ENCODE measurements at places on chromosomes 11 and 22.

GRCh38 chr11:64384028-64384737 is 25.2 kb downstream of the RPS6KA4 start:
- no peak for DNase-seq

- no peak for DNase-seq
Measured at GRCh38 chr11:16859651-16860050, 121.2 kb downstream of the C11orf58 start.

DNA sequence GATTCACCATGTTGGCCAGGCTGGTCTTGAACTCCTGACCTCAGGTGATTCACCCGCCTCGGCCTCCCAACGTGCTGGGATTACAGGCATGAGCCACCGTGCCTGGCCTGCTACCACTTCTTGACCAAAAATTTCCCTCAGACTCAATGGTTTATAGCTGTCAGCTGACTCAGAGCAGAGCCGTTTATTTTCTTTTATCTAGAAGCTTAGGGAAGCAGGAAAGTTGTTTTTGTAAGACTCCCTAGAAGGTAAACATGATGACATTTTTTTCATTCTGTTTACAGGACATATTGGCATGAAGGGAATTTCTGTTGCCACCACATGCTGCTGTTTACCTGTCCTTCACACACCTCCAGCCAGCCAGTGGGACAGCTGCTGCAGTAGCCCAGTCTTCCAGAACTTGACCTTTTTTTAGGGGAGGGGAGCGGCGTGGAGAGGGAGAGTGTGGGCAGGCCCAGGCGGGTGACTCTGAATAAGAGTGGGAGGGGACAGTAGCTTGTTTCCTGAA is 56.1 kb upstream of the PTPRJ start:
- no peak for DNase-seq

- DNase-seq, result no peak
Measured at GRCh38 chr11:68753300-68753699, 2.0 kb upstream of the TESMIN start.

DNA sequence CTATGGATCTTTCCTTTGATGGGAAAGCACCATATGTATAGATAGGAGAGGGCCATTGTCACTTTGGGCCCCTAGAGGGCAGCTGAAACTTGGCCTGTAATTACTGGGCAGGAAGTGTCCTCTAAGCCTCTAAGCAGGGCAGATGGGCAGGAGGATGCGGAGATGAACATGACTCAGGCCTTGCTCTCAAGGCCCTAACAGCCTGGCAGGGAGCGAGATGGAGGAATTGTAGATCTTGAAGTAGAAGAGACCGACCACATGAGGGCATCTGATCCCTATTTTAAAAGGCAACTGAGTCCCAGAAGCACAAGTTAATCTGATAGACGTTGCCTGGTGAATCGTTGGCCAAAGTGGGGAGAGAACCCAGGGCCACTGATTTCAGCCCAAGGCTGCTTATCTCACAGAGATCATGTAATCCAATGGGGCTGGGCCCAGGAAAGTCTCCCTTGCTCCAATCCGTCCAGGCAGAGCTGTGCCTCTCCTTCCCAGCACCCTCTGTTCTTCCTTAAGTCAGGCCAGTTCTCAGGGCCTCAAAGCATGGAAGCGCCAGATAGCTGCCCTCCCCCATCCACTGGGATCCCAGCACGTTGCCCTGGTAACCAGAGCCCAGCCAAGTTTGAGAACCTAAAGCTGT is 2.5 kb upstream of the SEPTIN3 start:
- DNase-seq, result no peak

DNA sequence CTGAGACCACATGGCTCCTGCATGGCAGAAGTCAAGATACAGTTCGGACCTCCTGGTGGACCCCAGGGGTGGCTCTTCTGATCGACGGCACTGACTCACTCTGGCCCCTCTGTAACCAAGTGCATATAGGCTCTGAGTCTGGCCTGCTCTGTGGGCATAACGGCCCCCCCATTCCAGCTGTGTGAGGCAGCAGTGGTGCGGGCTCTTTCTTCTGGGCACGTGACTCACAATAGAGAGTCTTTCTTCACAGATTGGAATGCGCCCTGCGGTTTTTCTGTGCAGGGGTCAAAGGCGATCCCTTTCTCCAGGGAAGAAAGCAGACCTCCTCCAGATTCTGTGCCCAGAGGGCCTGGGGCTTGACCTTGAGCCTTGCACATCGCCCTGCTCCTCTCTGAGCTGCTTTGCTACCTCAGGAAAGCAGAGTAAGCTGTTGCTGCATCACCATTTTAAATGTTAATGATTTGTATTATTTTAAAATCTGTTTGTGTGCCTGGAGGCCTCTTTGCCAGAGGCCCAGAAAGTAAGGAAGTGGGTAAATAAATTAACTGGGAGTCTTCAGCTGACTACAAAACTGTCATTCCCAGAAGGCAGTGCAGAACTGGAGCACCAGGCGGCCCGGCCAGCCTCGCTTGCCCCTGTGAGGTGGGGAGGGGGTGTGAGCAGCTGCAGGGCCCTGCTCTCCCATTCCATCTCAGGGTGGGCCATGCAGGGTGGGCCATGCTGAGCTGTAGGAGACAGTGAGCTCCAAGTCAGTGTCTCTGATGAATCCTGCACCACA is 199.0 kb downstream of the GRIK4 start:
- DNase-seq, result no peak

DNA sequence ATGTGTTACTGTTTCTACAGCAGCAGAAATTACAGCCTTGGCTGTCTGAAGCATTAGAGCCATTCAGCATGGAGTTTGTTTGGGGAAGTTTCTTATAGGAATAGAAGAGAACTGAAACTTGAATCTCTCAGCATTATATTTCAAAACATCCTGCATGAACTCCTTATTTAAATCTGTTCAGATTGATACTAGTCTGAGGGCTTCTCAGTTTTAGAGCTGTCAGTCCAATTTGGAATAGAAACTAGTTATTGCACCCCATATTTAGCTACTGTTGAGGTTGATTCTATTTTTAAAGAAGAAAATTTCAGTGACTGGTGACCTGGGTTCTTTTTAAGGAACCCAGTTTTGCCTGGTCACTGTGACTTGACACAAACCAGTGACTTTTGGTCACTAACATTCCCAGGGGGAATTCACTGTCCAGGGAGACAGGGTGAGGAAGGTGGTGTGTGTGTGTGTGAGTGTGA is 126.0 kb upstream of the TTC12 start:
- DNase-seq, result no peak

DNA sequence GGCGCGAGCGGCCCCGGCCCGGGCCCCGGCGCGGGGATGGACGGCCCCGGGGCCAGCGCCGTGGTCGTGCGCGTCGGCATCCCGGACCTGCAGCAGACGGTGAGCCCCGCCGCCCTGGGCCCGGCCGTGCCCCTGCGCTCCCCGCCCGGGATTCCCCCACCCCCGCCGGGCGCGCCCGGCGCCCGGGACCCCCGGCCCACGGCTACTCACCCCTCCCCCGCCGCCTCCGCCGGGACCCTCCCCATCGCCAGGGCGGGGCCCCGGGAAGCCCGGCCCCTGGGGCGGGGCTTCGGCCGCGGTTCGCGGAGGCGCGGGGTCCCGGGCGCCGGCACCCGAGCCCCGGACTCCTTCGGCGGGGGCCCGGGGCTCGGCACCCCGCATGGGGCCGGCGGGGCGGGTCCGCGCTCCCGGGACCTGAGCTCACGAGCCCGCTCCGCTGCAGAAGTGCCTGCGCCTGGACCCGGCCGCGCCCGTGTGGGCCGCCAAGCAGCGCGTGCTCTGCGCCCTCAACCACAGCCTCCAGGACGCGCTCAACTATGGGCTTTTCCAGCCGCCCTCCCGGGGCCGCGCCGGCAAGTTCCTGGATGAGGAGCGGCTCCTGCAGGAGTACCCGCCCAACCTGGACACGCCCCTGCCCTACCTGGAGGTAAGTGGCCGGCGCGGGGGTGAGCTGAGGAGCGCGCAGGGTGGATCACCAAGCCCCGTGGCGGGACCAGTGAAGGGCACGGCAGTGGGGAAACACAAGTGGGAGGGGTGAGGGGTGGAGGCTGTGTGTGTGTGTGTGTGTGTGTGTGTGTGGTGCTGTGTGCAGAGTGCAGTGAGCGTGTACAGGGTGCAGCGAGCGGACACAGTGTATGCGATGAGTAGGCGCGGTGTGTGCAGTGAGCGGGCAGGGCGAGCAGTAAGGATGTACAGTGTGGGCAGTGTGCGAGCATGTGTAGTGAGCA is 2.3 kb downstream of the SHANK3 start:
- DNase-seq, result no peak

DNA sequence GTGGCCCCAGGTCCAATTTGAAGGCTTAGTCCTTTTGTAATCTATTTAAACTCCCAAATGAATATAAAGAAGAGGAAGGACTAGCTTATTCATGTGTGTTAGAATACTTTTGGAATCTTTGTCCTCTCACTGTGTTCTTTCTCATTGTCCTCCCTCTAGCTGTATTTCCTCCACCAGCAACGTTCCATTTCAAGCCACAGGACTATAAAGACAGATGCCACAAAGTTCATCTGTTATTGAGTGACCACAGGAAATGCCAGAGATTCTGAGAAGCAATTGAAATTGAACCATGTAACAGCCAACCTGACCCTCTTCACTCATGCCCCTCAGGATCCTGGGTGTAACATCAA is 336.6 kb upstream of the API5 start:
- DNase-seq, result no peak

DNA sequence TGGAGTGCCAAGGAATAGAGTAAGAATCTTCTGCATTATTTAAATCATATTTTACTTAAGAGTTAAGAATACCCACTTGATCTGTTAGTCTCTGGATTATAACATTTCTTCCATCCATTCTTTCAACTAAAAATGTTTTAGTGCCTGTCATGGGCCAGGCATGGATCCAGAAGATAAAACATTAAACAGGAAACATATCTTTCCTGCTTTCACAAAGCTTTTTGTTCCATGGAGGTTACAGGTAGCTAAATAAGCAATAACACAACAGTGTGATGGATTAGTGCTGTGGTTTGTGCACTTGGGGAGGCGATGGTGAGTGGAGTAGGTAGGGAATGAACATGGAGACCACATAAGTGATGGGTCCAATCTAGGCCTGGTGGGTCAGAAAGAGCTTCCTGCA is 258.5 kb downstream of the DDX10 start:
- DNase-seq, result no peak

GRCh38 chr11:37572491-37573171 is 974.6 kb upstream of the RAG2 start:
- DNase-seq, result no peak

GRCh38 chr11:125978778-125979407 is 33.0 kb downstream of the VSIG10L2 start:
- no peak for DNase-seq

DNA sequence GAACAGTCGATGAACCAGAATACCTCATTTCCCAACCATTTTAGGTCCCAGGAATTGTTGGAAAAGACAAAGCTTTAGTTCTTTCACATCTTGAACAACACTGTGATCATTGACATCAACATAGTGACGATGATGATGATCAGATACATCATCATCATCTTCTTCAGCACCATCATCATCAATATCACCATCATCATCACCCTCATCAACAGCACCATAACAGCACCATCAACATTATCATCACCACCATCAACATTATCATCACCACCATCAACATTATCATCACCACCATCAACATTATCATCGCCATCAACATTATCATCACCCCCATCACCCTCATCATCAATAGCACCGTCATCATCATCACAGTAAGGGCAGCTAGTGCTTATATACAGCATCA is 8.8 kb downstream of the SCUBE1 start:
- no peak for DNase-seq

DNA sequence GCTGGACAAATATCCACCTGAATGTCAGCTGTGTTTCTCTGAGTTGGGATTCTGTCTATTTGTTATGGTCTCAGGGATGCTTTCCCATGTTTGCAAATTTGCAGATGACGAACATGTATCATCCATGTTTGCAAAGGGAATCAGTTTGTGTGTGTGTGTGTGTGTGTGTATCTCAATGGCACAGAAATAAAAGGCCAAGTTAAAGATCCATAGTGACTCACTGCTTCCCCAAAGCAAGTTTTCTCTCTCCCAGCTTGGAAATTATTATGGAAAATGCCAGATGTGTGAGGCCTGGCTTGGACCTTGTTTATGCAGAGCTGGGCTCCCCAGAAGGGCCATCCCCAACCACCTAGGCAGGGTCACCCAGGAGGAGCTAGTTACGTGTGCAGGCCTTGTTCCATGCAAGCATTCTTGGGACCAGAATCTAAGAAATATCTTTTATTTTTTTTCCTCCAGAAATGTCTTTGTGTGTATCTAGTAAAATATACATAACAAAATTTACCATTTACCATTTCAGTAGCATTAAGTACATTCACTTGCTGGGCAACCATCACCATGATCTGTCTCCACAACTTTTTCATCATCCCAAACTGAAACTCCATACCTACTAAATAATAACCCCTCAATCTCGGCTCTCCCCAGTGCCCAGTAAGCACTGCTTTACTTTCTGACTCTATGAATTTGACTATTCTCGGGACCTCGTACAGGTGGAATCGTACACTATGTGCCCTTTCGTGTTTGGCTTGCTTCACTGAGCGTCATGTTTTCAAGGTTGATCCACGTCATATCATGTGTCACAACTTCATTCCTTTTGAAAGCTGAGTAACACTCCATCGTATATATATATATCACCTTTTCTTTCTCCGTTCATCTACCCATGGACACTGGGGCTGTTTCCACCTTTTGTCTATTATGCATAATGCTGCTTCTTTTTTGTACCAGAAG is 56.6 kb upstream of the WNT7B start:
- DNase-seq, result no peak

DNA sequence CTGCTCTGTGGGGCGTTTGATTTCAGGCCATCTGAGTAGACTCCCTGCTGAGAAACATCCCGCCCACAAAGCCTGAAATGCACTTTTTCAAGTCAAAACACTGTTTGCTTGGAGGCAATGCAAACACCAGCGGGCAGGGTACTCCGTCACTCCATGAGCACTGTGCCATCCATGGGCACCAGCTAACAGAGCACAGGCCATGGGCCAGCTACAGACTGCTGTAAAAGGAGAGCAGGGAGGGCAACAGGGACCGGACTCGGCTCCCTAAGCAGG is 16.6 kb upstream of the EFCAB6 start:
- DNase-seq, result no peak

GRCh38 chr11:66281776-66282467 is 3.9 kb downstream of the CNIH2 start:
- no peak for DNase-seq

DNA sequence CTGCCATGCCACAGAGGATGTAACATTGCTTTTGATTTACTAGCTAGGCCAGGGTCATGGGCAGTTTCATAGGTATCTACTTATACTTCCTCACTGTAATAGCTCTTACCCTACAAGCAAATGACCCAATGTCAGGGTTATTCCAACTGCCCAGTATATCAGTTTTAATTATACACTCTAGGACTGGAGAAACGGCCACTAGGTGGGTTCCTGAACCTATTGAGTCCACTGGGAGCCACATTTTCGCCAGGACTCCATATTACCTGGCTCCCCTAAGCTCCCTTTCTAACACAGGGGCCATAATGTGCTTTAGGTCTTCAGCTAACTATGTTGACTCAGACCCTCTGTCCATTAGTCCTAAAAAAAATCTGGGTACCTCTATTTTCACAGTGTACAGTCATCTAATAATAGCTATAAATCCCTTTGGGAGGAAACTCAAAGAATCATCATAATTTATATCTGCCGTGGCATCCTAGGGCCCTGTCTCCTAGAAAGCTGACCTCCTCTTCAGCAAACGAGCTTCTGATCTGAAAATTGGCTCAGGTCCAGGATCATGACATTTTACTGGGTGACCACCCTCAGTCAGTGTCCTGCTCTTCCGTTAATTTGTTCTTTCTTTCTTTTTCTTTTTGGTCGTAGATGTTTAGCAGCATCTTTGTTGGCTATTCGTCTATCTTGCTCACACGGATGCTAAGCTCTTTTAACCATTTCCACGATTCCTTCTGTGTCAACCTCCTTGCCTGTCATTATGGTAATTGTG is 244.3 kb downstream of the FAM76B start:
- no peak for DNase-seq

- DNase-seq, result no peak
Measured at GRCh38 chr22:48354096-48354495, 1473.6 kb downstream of the BRD1 start.

All from right renal pelvis (tissue), 4 donors.